ENCODE measurements at places on chromosomes 1 and 21. TPM values are rescaled to one million over a fixed set of nuclear protein-coding genes. Genes with fewer than 3 reads are reported as not detected.

- no peak for DNase-seq
These were observed 40.2 kb upstream of the SIPA1L2 start for GRCh38 chr1:232669981-232670747.

DNA sequence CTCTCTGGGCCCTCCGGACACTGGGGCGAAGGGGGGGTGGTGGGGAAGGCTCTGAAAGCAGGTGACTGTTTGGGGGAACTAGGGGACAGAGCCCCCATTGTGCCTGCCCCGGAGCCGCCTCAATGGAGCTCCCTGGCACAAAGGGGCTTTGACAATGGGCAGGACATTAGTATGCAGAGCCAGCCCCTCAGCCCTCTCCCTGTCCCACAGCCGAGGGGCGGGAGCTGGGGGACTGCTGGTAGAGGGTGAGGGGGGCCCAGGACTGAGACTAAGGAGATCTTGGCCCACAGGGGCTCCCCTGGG lies 7.8 kb downstream of the KCNJ10 start:
- DNase-seq, result no peak

Gene F3
- 29.5 TPM for total RNA-seq

Gene MSH4
- total RNA-seq, result 0.12 TPM

- no peak for DNase-seq
These were observed 897.2 kb downstream of the ADGRL2 start for GRCh38 chr1:82697965-82698364.

- DNase-seq, result no peak
These were observed 19.4 kb upstream of the SLAMF6 start for GRCh38 chr1:160542303-160542945.

DNA sequence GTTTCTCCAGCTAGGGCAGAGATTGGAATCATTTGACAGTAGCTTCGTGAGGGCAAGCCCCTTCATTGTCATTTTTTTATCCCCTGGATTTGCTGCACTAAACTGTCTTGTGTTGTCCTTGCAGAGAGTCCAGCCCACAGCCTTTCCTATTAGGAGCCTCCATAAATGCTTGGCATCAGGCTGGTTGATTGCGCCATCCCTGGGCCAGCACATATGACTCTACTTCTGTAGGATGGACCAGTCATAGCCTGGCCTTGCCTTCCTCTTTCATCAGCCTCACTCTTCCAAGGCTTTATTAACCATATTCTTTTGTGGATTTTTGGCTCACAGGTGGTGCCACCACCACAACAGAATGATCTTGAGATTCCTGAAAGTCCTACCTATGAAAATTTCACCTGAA lies 31.4 kb downstream of the LY9 start:
- DNase-seq, result no peak

DNA sequence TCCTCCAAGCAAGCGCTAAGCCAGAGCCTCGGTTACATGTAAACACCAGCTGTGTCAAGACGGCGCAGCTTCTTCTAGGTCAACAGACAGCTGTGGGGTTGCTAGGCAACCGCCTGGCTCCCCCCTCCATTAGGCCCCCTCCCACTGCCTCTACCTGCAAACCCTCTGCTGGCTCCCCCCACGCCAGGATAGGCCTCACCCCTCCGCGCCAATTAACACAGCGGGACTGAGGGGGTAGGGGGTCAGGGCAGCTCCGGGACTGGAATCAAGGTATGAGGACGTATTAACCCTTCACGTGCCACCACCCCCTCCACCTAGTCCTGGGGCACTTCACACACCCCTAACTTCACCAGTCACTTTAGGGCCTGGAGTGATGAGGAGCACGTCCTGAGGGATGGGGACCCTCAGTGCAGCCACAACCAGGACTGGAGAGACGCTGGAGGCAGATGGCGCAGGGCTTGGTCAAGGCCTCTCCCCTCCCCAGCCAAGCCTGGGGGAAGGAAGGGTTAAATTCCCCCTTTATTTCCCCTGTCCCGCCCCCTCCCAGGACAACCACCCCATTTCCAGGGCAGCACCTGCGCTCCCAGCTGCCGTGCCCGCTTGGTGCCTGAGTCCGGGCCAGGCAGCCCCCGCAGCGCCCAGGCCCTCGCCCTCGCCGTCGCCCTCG lies 37.4 kb upstream of the WASF2 start:
- no peak for DNase-seq

Gene CELA2B
- not detected for total RNA-seq

GRCh38 chr1:76038287-76039004 lies 36.1 kb upstream of the ST6GALNAC3 start:
- no peak for DNase-seq

Gene REN
- not detected for total RNA-seq

GRCh38 chr1:63653976-63654375 lies 60.8 kb downstream of the PGM1 start:
- DNase-seq, result no peak

GRCh38 chr1:28118640-28119307 lies 30.4 kb upstream of the EYA3 start:
- DNase-seq, result no peak

Gene WDR64
- not detected for total RNA-seq

- DNase-seq, result no peak
These were observed 2.0 kb downstream of the EPHB2 start for GRCh38 chr1:22712502-22713271.

Gene RAD54L
- total RNA-seq, result not detected

GRCh38 chr1:49234988-49235387 lies 458.3 kb upstream of the BEND5 start:
- no peak for DNase-seq

GRCh38 chr1:163315773-163316374 lies 5.9 kb upstream of the NUF2 start:
- no peak for DNase-seq

Gene CD1C
- total RNA-seq, result 0.44 TPM

GRCh38 chr1:11273595-11274234 lies 717 bp downstream of the UBIAD1 start:
- no peak for DNase-seq

- no peak for DNase-seq
These were observed 79.9 kb upstream of the LYST start for GRCh38 chr1:235946571-235946981.

Gene OVAAL
- 0.70 TPM for total RNA-seq

Gene CMPK1
- total RNA-seq, result 51.4 TPM

DNA sequence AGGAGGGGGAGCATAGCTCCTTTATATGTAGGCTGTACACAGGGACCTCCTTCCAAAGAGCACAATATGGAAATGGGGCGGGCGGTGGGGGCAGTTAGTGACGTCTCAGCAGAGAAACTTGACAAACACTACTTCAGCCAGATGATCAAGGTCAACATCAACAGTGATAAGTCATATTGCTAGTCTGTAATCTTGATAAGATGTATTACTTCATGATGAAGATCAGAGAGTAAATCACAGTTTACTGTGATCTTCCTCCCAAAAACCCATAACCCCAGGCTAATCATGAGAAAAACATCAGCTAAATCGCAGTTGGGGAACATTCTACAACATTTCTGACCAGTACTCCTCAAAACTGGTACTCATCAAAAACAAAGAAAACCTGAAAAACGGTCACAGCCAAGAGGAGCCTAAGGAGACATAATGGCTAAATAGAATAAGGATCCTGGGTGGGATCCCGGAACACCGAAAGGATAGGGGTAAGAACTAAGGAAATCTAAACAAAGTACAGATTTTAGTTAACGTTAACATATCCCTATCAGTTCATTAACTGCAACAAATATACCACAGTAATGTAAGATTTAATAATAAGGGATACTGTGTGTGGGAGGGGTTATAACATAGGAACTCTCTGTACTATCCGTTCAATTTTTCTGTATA lies 20.2 kb downstream of the LPAR3 start:
- no peak for DNase-seq

- DNase-seq, result peak; percentile 54
These were observed 13.6 kb downstream of the FHAD1 start for GRCh38 chr1:15260418-15261154.

- no peak for DNase-seq
These were observed 671 bp downstream of the DNAJC11 start for GRCh38 chr1:6700853-6701436.

DNA sequence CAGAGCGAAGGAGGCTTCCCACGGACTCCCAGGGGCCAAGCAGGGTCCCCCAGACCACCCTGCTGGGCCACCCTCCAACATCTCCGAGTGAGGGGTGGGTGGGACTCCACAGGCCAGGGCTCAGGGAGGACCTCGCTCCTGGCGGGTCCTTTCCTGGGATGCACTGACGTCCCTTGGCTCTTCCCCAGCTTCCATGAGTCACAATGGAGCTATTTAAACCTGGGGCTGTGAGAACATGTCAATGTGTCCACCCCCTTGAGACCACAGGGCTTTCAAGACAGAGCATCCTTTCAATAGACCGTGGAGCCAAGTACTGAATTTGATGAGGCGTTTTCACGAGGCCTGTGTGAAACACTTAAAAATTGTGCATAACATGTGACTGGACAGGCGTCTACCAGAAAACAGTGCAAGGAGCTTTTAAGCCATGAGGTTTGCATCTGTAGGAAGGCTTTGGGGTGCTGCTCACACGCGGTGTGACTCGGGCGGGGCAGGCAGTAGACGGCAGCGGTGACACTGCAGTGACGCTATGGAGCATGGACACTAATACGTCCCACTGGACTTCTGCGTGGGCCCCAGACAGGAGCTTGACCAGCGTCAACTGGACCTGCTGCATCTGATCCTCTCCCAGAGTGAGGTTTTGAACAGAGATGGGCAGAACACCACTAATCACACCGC lies 24.1 kb upstream of the NPHP4 start:
- no peak for DNase-seq

- DNase-seq, result no peak
These were observed 21.5 kb downstream of the RAP1GAP start for GRCh38 chr1:21647431-21648351.

DNA sequence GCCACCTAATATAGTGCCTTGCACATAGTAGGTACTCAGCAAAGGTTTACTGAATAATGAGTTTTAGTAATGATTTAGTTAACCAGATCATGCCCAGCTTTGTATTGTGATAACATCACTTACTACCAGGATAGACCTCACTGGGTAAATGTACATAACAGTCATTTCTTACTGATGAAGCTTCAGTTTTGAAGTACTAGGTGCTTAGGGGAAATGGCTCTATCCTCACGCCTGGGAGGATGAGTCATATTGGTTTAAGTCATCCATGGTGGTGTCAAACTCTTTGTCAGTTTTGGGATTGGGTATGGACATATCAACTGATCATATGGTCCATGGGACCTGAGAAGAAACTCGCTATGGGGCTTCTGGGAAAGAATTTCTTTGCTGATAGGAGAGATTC lies 90.6 kb upstream of the USP24 start:
- DNase-seq, result no peak

Gene SPATA45
- total RNA-seq, result not detected

Gene HES5
- not detected for total RNA-seq

GRCh38 chr21:16040601-16041000 lies 310.8 kb downstream of the USP25 start:
- no peak for DNase-seq

- no peak for DNase-seq
These were observed 24.2 kb upstream of the IVNS1ABP start for GRCh38 chr1:185341196-185341781.

DNA sequence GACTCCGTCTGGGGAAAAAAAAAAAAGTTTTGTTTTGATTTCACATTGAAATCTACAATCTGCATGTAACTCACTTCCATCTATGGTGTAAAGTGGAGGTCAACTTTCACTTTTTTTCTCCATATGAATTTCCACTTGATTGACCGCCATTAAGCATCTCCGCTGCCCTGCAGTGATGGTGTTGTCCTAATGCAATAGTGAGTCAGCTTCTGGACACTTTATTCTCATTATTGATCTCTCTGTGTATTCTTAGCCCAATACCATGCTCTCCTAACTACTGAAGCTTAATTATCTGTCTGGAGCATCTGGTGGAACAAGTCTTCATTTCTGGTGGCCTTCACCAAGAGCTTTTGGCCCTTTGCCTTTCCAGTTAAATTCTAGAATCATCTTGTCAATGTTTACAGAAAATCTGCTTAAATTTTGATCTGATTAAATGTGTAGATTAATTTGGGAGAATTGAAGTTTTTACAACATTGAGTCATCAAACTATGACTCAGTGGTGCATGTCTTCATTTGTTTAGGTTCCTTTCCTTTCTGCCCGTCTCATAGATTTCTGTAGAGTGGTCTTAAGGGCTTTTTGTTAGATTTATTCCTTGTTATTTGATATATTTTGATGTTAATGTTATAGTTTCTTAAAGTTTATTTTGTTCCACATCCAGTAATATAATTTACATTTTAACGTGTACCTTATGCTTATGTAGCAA lies 181.5 kb downstream of the PRDM2 start:
- no peak for DNase-seq

DNA sequence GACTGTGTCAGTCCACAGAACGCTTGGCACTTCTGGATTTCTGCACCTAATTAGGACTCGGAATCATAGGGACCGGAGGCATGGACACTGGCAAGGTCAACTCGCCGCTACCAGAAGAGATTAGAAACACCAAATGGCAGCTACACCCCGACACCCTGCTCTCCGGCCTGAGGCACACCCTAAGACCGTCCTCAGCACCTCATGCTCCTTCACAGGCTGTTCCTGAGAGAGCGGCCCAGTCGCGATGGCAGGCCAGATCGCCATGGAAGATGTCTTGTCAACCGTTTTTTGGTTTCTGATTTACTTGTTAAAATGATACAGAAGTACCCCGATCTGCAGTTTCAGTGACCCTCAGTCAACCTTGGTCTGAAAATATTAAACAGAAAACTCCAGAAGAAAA lies 46.8 kb downstream of the NPHP4 start:
- peak; percentile 30 for DNase-seq

Gene TRIM58
- total RNA-seq, result 8.6 TPM

DNA sequence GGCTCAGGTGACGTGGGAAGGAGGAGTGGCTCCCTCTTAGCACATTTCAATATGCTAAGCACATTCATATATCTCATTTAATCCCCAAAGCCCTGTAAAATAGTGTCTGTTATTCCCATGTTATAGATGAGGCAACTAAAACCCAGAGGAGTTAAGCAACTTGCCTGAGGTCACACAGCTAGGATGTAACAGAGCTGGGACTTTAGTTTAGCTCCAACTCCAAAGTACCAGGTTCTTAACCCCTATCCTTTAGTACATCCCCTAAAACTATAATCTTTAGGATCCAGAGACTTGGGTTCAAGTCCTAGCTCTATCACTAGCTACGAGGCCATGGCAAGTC lies 48.5 kb downstream of the LGR6 start:
- DNase-seq, result no peak

DNA sequence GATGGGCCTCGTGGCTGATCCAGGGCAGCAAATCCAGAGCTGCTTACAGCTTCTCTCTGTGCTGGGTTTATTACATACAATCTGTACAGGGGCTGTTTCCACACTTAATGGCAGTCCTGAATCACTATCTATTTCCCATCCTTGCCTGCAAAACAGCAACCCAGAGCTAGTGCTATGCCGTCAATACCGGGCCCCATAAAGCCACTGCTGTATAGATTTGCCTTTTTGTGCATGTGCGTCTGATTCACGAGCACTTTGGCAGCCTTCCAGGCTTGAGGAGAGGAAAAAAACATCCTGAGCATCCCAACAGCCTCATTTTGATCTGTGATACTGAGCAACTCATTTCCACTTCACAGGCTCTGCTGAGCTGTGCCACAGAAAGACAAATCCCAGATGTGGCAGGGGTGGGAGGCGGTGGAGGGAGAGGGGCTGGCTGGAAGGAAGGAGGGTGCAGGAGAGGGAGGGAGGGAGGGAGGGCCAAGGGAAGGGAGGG lies 65.2 kb upstream of the TARBP1 start:
- peak; percentile 84 for DNase-seq

All from right atrium auricular region (tissue), 2 donors.